ENCODE measurements at places on chromosomes 2 and 18.

DNA sequence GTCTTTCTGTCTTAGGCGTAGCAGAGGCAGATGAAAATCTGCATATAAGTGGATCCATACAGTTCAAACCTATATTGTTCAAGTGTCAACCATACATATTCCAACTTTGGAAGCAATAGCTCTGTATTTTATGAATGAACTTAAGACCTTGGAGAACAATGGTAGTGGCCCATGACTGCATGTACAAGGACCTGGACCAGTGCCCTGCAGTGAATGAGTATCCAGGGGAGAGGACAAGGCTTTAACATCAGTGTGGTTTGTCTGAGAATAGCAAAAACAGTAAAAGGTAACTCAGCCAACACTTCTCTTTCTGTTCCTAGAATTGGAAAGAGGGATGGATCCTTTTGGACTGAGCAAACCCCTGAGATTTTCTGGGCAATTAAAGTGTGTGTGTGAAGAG, 230.8 kb upstream of the LINC00305 start:
- DNase-seq: no peak

GRCh38 chr2:109437325-109438090, 176.3 kb downstream of the SEPTIN10 start:
- no peak for DNase-seq

DNA sequence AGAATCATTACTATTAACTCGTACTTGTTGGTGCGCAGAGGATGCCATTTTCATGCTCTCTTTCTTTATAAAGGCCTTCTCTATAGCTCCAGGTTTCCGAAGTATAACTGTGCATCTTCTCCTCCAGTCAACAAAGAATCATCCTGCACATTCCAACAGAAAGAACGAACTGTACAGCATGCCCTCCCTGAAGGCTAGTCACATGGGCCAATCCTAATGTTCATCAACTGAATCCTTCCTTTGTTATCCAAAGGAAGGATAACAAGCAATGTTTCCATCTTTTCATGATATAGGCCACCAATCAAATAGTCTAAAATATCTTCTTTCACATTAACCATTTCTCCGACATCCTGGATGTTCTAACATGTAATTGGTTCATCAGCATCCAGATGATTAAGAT, 66.9 kb upstream of the LDLRAD4 start:
- no peak for DNase-seq

GRCh38 chr2:48574353-48575287, 43.0 kb upstream of the GTF2A1L start:
- DNase-seq: no peak

GRCh38 chr18:13232086-13232917, 13.7 kb downstream of the LDLRAD4 start:
- DNase-seq: no peak

All from T-helper 22 cell (primary cell).